Stimulated activated CD4-positive, alpha-beta T cell treated with anti-CD3 and anti-CD28 coated beads, Interleukin-4, amount 100 ng/mL, for 48 hours (primary cell): ENCODE measurements at places on chromosomes 12 and 14.

DNA sequence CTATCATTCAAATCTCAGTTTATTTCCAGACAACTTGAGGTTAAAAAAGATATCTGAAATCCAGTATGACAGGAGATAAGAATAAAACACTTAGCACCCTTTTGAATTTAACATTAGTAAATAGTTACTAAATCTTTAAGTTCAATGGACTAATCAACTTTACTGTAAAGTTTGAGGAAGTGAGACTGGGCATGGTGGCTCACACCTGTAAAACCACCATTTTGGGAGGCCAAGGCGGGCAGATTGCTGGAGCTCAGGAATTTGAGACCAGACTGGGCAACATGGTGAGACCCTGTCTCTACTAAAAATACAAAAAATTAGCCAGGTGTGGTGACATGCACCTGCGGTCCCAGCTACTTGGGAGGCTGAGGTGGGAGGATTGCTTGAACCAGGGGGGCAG, 40.3 kb upstream of the CERS5 start:
- no peak for DNase-seq

DNA sequence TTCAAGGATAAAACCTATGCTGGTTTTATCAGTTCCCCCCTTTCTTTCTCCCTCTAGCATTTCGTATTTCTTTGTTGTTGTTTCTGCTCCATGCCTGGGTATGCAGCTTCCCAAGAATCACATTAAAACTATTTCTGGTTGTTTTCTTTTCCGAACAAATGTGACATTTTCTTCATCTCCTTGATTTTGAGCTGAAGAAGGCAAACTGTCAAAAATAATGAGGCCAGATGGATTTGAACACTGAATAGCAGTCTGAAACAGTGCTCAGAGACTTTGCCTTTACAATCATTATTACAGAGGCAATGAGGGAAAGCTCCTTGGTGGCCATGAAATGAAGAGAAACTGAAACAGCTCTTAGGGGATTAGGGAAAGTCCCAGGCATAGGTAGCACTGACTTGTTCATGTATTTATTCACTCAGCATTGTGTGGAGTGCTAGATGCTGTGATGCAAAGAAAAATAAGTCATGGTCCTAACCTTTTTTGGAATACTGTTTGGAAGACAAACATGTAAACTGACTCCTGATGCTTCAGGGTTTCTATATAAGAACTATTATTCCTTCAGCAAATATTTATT, 319.5 kb downstream of the FUT8 start:
- no peak for DNase-seq

GRCh38 chr14:93115069-93115820, 480 bp downstream of the ITPK1 start:
- peak; percentile 65 for DNase-seq

- DNase-seq = no peak
These were observed 111.9 kb downstream of the LRRK2 start for GRCh38 chr12:40336573-40337199.

DNA sequence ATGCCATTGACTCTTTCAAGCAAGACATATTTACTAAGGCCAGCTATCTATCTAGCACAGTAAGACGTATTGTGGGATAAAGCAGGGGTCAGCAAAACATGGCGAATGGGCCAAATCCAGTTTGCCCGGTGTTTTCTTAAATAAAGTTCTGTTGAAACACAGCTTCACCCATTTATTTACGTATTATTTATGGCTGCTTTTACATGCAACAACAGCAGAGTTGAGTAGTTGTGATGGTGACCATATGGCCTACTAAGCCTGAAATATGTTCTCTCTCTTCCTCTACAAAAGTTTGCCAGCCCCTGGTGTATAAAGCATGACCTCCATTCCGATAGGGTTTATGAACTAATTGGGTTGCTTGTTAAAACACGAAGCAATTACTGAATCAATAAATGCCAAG, 322.1 kb downstream of the CCDC91 start:
- DNase-seq = no peak

DNA sequence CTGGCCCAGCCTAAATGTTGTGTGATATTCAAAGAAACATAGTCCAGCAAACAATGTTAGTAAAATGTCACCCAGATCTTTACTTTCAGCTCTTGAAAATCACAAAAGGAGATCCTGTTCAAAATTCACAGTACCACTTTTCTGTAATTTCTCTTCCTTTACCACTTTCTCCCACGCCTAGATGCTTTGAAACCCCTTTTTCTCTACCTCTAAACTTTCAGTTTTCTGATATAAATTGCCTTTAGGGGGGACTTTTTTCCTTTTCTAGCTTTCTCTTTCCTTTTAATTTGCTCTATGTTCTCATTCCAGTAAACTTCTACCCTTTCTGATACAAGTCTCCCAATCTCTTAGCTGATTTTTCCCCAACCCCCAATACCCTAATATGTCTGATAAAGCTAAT, 101.8 kb downstream of the LMO3 start:
- no peak for DNase-seq

- peak; percentile 52 for DNase-seq
These were observed 35.6 kb downstream of the KRT76 start for GRCh38 chr12:52741375-52742195.

GRCh38 chr12:125079084-125079483, 13.8 kb downstream of the AACS start:
- no peak for DNase-seq

GRCh38 chr12:70367258-70368141, 1.4 kb downstream of the KCNMB4 start:
- no peak for DNase-seq

- DNase-seq = no peak
These were observed 11.1 kb upstream of the EPS8 start for GRCh38 chr12:15800278-15800677.

- DNase-seq = no peak
These were observed 39.8 kb downstream of the BAZ2A start for GRCh38 chr12:56590237-56590830.

GRCh38 chr12:125890366-125890905, 825.2 kb downstream of the AACS start:
- no peak for DNase-seq

DNA sequence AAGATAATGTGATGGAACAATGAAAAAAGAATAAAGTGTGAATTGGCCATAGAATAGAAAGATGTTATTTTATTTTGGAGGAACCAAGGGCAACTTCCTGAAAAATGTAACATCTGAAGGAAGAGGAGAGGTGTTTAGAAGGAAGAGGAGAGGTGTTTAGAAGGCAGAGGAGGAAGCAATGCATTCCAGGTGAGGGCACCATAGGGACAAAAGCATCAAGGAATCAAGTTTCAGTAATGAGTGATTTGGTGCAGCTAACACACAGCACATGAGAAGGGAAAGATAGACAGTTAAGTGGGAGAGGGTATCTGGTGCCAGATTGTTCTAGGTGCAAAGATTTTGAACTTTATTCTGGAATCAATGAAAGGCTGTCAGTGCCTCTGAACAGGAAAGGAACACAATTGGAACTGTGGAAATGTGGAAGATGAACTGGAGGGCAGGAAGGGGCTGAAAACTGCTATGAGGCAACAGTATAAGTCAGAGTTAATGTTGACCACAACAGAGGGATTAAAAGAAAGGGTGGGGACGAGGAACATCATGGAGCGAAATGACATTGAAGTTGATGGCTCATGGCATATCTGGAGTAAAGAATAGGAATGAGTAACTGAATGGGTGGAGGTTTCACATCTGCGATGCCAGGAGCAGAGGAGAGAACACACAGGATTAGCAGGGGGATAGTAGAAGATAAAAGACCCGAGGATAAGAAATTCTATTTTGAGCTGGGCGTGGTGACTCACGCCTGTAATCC, 326.6 kb downstream of the LRIG3 start:
- DNase-seq = no peak

GRCh38 chr14:80084196-80084595, 127.1 kb downstream of the DIO2 start:
- DNase-seq = no peak

DNA sequence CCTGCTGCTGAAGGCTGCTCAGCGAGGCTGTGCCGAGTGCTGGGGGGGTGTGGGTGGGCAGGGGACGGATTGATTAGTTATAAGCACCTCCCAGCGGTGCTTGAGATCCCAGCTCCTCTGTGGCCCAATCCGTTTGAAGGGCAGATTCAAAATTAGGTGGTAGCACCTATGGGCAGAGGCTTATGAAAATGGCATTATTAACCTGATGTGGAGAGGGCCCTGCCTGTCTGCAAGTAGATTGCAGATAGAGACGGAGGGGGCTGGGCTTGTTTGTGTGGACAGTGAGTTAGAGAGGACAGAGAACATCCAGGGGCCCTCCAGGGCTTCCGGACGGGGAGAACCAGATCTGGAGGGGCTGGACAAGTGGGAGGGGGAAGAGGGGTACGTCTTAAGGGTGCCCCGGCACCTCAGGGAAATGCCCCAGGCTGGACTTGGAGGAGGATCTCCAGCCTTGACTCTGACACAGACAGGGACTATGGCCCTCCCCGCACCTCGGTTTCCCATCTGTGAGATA, at the start of gene RTL1:
Gene RTL1, minus strand, starts transcription at position 51 of the 514 bp plus-strand sequence. CDS start 18,934 bp downstream, outside the sequence.
- DNase-seq = no peak

GRCh38 chr12:74890237-74890599, 319.4 kb downstream of the KCNC2 start:
- no peak for DNase-seq

DNA sequence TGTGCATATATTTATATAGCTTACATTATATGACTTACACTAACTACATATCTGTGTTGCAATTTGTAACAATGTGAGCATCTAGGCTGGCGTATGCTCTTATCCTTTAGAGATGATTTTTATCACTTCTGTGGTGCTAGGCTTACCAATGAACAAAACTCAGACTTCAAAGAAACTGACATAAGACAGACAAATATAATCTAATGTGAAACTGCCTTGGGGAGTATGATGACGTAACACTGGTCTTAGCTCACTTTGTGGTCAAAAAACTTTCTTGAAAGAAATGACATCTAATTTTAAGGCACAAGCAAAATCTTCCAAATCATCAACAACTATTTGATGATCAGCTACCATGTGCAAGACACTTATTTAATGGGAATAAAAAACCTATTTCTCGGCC, 50.0 kb downstream of the SOX5 start:
- no peak for DNase-seq

- DNase-seq = no peak
These were observed 60.8 kb upstream of the CLMN start for GRCh38 chr14:95380350-95381042.

GRCh38 chr14:93305725-93306418, 27.0 kb downstream of the BTBD7 start:
- DNase-seq = no peak

DNA sequence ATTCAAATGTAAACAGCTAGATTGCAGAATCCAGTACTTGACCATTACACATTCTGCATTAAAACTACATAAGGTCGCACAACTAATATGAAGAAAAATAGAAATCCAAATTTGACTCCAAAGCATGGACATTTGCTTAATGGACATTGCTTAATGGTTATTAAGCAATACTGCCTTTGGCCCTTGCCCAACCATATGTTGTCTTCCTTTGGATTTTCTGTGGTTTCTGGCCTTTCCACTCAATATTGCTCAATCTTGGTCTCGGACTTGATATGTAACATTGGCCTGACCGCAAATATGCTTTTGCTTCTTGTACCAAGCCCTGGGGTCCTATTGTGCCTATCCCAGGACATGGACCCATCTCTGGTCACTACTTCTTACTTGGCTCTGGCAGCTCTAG, 67.2 kb downstream of the PTPRR start:
- DNase-seq = no peak

GRCh38 chr12:5485454-5485853, 53.5 kb downstream of the NTF3 start:
- DNase-seq = no peak

DNA sequence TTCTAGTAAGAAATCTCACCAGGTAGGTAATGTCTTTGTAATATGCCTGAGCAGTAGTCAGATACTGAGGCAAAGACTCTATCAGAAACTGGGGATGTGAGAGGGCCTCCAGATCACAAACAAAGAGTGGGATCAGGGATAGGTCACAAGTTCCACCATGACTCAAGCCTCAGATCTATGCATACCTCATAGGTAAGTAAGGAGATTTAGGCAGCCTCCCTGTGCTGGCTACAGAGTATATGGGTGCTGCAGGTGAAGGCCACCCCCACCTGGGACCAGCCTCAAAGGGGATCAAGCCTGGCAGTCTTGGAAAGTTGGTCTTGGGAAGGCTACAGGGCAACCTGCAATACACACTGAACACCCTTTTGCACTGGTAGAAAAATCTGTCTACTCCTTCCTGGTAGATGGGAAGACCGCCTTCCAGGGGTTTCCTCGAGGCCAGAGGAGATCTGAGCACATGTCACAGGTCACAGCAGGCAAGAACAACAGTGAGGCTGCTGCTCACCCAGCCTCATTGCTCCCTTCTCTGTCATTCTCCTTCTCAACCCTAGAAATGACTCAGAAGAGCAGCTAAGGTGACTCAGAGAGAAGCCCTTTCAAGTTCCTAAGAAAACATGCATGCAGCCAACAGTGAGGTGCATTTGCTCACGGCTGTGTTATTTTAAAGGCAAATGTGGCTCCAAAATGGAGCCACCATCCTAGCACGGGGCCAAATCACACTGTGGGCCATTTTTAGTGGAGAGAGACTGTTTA, 143.4 kb upstream of the CDKN3 start:
- DNase-seq = no peak

GRCh38 chr12:93107514-93108312, 178.6 kb upstream of the EEA1 start:
- DNase-seq = no peak

- no peak for DNase-seq
These were observed 29.9 kb downstream of the PXN start for GRCh38 chr12:120235369-120236323.

DNA sequence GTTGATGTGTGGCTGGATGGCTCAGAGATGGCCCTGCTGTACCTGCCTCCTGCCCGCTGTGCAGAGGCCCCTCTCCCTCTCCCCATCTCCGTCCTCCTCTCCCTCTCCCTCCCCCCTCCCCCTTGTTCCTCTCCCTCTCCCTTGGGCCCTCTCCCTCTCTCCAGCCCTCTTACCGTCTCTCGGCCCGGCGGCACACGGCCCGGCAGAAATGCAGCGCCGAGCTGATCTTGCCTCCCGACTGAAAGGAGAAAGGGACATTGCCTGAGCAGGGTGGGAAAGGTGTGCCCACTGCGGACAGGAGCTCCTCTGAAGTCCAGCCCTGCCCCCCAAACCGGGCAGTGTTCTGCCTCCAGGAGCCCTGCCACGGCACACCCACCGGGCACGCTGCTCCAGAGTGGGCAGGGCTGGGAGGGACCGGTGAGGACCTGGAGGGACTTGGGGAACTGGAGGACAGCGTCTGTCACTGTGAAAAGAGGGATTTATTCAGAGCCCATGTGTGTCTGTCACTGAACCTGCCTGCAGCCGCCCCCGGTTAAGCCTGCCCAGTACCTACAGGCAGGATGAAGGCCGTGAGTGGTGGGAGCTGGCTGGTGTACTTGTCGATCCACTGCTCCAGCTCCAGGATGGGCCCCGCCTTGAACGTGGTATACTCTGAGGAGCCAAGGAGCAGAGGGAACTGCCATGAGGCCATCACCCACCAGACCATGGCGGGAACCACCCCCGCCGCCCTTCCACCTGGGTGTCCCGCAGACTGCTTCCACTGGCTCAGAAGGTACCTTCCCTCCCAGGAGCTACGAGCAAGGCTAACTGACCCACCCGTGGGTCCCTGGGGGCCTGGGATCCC, 12.2 kb downstream of the MMAB start:
- DNase-seq = no peak

DNA sequence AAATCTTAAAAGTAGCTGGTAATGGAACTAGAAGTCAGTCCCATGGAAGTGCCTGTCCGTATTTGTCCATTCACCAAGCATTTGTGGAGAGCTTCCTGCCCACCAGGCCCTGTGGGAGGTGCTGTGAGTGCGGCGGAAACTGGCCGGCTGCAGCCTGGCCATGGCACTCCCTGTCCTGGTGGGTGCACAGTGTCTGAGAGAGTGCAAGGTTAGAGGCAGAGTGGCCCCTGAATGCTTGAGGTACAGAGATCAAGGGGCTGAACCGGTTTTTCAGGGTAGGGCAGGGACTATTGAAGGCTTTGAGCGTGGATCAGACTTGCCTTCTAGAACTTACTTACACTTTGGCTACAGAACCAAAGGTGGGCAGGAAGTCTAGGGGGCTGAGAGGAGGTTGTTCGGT, 92.9 kb downstream of the ESR2 start:
- DNase-seq = no peak
